HT-29 (cell line): ENCODE measurements at places on chromosomes 7 and 10. TPM values are rescaled to one million over a fixed set of nuclear protein-coding genes. Genes with fewer than 3 reads are reported as not detected.

Gene OR2A7
- 0.86 and 1.8 TPM in 2 replicates for total RNA-seq

Gene TUBAL3
- 0.05 and 0.47 TPM in 2 replicates for total RNA-seq

Gene DNTT
- total RNA-seq, result not detected in 2 replicates

DNA sequence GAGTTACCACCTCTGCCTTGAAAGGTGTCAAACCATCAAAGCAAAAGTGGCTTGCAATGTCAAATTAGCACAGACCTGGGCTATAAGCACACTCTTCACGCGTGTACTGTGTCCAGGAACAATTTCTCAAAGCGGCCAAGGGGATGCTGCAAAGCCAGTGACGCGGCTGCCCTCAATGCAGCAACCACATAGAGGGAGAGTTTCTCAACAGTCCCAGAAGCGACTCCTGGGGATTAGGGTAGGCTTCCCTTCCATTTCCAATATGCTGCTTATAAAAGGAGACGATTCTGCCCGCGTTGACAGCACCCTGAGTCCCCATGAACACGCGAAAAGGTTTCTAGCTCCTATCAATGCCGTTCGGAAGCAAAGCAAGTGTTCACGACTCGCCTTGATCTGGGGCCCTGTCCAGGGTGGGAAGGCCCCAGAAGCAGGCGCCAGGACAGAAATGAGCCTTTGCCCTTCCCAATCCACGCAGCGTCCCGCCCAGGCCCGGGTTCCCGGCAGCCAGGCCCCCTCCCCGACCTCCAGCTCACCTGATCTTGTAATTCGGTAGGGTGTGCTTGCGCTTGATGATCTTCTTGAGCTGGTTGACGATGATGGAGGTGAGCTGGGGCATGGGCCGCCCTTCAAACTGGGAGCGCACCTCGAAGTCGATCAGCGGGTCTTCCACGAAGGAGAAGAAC is 1.3 kb downstream of the PDZD8 start:
- DNase-seq, result peak; percentile 72

DNA sequence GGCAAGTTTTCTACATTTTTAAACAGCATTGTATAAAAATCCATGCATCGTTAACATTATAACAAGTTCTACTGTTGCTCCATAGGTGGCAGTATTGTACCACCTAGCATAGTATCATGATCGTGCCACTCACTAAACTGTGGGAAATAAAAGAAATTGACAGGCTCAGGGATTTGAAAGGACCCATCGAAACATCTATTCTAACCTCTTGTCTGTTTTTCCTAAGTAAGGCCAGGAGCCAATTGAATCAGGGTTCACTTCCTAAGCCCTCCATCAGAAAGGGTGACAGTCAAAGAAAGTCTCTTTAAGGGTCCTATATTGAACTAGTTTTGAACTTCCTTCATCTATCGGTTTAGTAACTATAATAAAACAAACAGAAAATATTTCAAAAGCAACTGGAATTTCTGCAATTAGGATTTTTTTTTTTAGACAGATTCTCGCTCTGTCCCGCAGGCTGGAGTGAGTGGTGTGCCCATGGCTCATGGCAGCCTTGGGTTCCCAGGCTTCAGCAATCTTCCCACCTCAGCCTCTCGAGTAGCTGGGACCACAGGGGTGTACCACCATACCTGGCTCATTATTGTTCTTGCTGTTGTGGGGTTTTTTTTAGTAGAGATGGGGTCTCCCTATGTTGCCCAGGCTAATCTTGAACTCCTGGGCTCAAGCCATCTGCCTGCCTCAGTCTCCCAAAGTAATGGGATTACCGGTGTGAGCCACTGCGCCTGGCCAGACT is 9.4 kb downstream of the HACD1 start:
- DNase-seq, result peak; percentile 63

DNA sequence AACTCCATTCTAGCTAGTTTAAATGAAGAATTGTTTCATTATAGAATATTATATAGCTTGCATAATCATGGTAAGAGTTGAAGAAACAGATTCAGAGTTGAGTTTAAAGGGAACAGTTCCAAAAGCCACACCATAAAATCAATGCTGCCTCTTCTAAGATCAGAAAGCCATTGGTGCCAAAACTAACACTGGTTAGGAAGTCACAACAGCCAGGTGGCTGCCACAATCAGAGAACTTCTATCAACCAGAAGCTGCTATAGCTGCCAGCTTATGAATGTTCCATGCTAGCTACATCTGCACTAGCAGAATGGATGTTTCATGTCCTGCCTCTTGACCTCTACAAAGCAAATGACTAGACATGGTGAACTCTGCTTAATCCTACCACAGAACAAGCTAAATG is 583.1 kb upstream of the LRRN3 start:
- no peak for DNase-seq

DNA sequence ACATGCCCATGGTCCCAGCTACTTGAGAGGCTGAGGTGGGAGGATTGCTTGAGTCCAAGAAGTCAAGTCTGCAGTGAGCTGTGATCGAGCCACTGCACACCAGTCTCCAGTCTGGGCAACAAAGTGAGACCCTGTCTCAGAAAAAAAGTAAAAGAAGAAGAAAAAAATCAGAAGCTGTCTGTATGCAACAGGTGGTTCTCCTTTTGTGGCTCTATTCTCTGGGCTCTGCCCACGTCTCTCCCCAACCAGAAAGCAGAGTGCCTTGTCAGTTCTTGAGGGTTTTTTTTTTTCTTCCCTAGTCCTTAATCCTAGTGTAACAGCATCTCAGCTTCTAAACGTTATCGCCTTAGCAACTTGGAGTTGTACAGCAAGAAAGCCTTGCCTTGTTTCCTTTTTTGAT is 89.5 kb downstream of the PRKCQ start:
- DNase-seq, result no peak

DNA sequence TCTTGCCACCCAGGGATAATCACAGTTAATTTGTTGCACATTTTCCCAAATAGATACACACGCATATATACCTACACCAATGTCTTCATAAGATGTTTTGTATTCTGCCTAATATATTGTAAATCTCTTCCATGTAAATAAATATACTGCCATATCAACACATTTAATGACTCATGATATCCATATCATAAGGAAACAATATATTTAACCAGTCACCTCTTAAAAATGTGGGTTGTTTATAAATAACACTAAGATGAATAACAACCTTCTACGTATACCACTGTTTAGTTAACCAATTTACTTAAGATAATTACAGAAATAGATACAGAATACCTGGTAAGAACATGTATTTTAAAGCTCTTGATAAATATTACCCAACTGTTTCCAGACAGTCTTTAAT is 38.2 kb downstream of the ELAPOR2 start:
- DNase-seq, result no peak

GRCh38 chr10:110398419-110399105 is 93.8 kb upstream of the SMNDC1 start:
- peak; percentile 88 for DNase-seq

DNA sequence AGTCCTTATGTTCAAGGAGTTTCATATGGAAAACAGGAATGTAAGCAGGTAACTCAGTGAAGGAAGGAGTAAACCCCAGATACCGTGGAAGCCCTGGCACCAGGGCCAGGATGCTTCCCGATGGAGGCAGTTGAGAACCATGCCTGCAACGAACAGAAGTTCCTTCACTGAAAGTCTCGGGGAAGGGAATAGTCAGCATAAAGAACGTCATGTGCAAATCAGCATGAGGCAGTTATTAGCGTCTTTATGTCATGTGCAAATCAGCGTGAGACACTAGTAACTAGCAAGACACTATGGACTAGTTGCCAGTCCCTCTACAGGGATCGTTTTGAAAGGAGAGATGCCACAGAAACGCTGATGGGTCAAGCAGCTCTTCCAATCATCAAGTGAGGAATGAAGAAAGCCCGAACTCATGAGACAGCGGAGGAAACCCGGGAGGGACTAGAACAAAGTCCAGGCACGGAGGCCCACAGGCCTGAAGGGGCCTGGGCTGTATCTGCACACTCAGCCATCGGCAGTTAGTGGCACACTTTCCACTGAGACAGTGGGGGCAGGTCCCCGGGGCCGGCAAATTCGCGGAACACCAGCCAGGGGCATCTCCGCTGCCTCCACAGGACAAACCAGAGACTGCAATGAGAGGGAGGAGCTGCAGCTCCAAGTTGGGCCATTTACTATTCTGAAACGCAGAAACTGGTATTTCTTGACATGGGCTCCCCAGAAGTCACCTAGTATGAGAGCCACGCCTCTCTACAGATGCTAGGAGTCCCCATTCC is 109.6 kb downstream of the SFMBT2 start:
- peak; percentile 28 for DNase-seq

DNA sequence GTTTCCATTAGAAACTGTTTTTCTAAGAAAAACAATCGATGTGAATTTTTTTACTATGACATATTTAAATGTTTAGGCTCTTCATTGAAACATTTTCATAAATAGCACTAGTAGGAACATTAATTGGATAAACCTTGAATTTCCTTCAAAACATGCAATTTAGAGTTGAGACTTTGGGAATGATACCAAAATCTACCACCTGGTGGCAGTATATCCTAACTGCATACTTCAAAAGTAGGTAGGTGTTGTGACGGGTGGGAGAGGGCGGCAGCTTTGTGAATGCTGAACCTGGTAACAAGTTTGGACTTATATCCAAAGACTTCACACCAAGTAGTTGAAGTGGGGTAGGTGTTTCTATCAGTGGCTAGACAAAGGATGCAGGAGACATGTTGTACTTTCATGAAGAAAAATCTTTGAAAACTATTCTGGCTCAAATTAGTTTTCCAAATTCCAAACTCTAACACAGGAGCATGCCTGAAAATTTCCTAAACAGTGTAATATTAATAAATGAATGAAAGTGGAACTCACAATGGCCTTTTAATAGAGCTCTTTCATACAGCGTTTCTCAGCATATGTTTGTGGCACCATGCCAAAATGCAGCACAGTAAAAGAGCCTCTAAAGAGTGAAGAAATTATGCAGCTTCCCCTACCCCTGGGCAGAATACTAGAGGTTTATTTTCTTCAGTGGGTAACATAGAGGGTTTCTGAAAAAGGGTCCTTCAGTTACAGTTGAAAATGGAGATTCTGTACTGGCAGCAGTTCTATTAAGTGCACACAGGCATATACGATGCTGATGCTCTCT is 201.0 kb upstream of the TPK1 start:
- peak; percentile 71 for DNase-seq
